ENCODE measurements at places on chromosomes 11 and 22. TPM values are rescaled to one million over a fixed set of nuclear protein-coding genes. Genes with fewer than 3 reads are reported as not detected.

The SAA4 gene
- polyA plus RNA-seq, result not detected

The SHISAL1 gene
- 2.3 TPM for polyA plus RNA-seq

The PYGM gene
- 1.3 TPM for polyA plus RNA-seq

The BBOX1 gene
- 1.3 TPM for polyA plus RNA-seq

The NPTXR gene
- polyA plus RNA-seq, result 11.0 TPM

The LAYN gene
- 7.4 TPM for polyA plus RNA-seq

The ANO1 gene
- 15.4 TPM for polyA plus RNA-seq

The OR4S1 gene
- not detected for polyA plus RNA-seq

DNA sequence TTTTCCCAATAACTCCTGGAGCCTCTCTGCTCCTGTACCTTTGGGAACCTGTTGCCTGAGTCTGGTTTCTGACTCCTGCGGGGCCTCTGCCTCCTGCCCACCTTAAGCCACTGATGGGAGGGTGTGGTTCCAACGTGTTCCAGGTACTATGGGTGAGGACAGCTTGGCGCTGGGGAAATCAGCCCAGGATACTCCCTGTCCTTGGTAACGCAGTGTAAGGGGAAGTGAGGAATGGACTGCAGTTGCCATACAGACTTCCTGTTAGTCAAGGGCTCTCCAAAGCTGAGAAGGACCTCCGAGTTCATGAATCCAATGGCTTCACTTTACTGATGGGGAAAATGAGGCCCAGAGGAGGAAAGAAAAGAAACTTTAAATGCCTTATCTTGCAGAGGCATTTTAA, 1.2 kb upstream of the MARK2 start:
- no peak for DNase-seq

DNA sequence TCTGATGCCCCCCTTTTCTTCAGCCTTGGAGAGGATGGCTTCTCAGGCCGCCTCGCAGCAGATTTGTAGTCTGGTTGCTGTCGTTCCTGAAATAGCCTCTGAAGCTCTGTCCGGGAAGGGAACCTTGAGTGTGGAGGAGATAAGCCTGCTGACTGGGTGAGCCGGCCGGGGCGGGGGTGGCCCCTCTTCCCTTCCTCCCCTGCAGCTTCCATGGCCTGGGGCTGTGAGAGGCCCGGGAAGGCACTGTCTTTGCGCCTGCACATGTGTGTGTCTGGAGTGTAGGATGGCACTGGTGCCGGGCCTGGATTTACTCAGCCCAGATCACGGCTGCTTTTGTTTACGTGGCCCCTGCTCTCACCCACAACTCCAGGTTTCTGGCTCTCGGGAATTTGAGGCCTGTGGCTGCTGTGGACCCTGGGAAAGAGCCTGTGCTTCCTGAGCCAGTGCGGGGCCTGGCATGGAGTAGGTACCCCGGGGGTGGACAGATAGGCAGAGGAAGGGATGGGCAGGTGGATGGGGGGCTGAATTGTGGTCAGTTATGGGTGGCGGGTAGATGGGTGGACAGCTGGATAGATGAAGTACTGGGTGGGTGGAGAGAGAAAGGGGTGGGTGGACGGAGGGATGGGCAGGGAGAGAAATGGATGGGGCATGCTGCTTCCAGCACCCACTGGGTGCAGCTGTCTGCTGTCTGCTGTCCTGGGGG, 16.6 kb downstream of the KCNQ1 start:
- DNase-seq, result no peak

GRCh38 chr11:64656862-64657261, 65.8 kb downstream of the SLC22A12 start:
- no peak for DNase-seq

GRCh38 chr11:116224154-116224888, 548.5 kb downstream of the BUD13 start:
- DNase-seq, result no peak

- no peak for DNase-seq
Observed at GRCh38 chr11:62804310-62805075, 747 bp downstream of the NXF1 start.

GRCh38 chr11:94652735-94653284, 85.6 kb downstream of the PIWIL4 start:
- no peak for DNase-seq

DNA sequence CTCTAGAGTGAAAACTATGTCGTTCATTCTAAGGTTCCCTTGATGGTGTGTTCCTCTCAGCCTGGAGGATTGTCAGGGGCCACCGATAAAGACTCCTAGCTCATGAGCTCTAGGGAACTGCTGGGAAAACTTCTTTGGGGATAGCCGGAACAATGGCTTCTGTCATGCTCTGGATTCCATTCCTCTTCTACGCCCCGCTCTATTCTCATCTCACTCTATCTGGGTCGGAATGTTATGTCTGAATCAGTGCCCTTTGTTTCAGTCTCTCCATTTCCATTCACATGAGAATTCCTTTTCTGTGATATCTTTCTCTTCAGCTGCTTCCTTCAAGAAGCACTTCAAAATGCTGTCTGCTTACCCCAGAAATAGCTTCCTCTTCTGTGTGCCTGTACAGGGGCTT, 16.9 kb upstream of the SLCO2B1 start:
- DNase-seq, result no peak

DNA sequence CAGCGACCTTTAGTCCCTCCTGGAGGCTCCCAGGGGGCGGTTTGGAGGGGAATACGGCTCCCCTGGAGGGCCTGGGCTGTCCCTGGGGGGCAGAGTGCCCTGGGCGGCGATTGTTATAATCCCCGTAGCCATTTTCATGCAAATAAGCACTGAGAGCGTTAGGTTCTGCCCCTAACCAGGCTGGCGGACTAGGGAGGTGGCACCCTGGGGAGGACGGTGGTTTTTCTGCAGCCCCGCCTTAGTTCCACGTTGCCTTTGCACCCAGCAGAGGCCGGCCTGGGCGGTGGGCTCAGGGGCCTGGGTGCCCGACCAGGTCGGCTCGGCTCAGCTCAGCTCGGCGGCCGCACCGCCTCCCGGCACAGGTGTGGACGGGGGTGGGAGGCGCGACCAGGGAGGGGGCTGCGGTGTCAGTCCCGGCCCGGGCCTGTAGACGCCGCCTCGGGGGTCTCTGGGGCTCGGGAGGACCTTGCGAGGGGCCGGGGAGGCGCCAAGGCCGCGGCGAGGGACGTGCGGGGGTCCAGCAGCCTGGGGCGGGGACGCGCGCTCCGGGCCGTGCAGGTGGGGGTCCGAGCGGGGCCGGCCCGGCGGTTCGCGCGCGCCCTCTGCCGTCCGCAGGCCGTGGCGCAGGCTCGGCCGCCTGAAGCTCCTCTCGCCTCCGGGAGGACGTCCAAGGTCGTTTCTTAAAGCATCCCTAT, 2.3 kb upstream of the DUSP8 start:
- no peak for DNase-seq

DNA sequence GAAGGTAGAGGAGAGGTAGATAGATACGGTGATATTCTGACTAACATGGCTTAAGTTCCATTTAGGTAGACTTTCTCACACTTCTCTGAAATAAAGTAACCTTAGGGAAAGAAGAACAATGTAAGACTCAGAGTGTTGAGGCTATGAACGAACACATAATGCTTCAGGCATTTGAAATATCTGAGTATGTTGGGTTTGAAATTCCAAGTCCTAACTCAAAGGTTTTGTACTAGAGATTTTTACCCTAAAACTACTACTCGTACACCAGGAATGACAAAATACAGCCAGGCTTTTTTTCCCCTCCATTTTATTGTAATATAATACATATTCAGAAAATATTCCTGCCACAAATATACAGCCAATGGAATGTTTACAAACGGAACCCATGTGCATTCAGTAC, 592.6 kb downstream of the ETS1 start:
- DNase-seq, result no peak

DNA sequence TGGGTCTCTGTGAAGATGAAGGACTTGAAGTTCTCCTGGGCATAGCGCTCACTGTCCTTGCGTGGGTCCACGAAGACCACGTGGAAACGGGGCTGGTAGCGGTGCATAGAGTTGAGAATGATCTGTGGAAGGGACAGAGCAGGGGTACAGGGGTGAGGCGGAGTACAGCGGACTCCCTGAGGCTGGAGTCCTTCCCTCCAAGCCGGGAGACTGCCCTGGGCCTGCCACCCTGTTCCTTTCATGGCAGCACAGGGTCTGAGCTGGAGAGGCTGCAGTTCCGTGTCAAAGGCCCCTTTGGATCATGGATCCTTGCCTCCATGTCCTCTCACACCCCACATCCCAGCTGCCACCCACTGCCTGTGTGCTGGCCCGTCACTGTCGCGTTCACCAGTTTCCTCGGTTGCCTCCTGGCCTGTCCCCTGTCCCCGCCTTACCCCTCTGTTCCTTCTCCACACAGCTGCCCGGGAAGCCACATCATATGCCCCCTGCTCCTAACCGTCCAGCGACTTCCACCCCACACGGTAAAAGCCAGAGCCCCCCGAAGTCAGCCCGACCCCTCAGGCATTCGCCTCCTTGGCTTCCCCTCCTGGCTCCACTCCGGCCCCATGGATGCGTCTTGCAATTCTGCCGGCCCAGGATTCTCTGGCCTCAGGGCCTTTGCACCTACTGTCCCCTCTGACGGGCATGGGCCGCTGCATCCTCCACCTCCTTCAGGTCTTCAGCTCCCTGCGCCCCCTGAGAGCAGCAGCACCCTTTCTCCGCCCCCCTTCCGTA, 3.4 kb upstream of the NUDT8 start:
- no peak for DNase-seq

DNA sequence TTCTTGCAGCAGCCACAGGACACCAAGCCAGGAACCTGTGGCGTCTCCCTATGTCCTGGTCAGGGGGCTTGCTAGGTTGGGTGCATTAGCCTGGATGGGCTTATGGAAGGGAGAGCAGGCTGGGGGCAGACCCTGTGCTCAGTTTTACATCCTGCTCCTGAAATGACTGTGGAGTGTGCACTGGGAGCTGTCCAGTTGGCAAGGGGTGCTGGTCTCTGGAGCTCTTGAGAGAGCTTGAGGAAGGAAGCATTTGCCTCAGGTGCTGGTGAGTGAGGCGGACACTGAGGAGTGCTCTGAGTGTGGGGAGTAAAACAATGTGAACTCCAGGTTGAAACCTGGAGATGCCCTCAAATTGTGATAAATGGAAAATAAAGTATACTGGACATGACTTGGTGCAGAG, 3.4 kb downstream of the SCGB1D4 start:
- DNase-seq, result peak; percentile 14

DNA sequence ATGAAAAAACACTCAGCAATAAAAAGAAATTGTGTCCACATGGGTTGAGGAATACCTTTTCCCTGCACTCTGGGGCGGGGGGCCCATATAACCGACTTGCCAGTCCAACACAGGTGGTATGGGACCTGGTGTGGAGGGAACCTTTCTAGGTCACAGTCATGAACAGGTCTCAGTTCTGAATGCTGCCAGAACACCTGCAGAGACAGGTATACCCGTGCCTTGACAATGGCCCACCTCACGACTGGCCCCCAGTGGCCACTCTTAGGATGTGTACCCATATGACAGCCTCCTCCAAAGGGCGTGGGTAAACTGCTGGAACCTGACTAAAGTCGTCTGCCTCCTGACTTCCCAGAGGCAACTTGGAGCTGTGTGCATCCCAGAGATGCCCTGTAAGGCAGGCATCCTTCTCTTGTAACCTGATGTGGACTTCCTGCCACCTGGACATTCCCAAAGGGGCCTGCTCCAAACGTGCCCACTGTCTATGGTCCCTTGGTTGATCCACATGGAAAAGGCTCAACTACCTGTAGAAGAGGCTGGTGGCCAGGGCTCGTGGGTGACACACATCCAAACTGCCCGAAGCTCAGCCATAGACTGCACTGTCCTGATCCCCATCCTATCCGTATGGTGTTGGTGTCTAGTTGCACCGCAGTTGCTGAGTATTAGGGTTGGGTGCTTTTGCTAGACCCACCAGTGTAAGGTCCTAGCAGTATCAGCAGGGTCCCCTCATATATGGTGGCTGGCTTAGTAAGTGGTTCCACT, 859.3 kb downstream of the BRD1 start:
- DNase-seq, result no peak

DNA sequence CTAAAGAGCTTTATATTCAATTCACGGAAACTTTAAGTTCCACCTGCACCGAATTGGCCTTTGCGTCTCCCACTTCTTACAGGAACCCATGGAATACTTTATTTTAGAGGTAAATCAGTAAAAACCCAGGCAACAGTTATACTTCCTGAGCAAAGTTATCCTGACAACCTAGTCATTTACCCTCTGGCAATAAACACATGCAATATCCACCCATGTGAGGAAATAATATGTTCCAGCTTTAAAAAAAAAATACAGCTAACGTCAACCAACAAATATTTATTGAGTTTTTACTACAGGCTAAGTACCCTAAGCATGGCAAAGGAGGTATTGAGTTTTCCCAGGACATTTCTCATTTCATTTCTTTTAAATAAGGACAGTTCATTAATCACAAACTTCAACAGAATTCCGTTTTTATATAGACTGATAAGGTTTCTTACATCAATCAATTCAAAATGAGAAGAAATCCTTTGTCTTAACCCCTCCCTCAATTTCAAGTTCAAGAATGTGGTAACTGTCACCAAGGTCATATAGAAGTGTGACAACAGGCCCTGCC, 38.3 kb upstream of the CCDC34 start:
- DNase-seq, result no peak

DNA sequence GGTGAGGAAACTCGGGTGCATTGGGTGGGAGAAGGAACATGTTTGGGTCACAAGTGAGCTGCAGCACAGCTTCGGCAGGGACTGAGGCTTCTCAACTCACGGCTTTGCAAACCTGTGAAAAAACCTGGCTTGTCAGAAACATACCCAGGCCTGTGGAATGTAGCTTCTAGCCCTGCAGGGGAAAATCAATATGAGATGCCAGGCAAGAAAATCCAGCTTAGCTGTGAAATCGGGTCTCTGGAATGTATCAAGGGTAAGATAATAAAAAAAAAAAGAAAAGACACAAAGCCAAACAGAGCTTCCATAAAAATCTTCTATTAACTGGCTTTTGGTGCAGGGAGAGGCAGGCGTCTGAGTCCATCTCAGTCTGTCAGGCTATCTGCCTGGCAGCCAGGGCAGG, 28.5 kb downstream of the UQCR10 start:
- no peak for DNase-seq

GRCh38 chr11:44911029-44911814, 39.5 kb downstream of the TP53I11 start:
- DNase-seq, result peak; percentile 85

DNA sequence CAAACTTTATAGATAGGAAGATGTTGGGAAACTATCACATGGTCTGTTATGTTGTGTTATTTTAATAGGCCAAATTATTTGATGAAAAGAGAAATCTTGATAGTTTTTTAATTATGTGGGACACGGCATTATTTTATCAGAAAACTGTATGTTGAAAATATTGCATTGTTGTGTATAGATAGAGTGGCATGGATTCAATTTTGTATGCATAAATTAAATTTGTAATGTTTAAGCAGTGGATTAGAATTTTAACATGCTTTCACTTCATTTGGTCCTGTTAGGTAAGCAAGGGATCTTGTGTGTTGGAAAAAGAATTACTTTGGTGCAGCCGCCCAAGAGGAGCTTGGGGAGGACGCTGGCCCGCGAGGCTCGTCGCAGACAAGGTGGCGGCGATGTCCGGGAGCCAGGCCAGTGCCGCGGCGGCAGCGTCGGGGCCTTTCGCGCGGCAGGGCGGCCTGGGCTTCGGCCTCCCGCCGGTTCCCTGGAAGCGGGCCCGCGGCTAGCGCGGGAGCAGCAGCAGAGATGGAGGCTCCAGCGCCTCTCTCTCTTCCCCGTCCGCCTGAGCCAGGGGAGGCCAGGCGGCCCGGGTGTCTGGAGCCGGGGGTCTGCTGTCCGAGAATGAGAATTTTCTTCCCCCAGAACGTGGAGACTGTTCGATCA, 82.7 kb downstream of the GGT1 start:
- no peak for DNase-seq
